ENCODE measurements at places on chromosomes 6 and 20.

GRCh38 chr6:90087106-90087833 lies 193.0 kb downstream of the GJA10 start:
- DNase-seq: no peak

- DNase-seq: no peak
Measured at GRCh38 chr20:45857882-45858216, 435 bp downstream of the ZSWIM3 start.

GRCh38 chr6:14306151-14306906 lies 188.8 kb downstream of the CD83 start:
- no peak for DNase-seq

DNA sequence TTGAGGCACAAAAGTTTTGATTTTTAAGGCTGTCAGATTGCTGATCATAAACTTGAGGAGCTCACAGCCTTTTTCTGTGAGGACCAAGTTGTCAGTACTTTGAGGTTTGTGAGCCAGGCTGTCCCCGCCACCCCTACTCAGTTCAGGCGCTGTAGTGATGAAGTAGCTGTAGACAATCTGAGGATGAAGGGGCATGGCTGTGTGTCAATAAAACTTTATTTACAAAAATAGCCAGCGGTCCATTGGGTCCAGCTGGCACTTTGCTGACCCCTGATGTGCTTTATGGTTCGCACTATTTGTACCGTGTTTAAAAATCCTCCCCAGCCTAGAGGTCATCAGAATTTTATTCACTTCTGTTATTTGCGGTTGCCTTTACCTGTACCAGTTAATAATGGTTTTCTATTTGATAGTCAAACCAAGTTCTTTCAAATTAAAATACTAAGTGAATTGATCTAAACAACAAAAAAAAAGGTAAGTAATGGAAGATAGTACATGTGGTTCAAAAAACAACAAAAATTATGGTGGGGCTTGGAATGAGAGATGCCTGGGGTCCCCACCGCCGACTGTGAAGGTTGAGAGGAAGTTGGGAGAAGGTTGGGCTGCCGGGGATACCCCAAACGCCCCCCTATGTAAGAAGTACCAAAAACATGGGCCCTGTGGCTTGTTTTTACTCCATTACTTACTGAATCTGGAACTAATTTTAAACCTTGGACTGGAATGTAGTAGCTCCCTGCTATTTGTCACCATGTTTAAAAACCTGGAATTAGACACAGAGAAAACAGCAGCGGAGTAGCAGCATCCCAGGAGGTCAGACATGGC lies 123.6 kb downstream of the SYCP2 start:
- no peak for DNase-seq

DNA sequence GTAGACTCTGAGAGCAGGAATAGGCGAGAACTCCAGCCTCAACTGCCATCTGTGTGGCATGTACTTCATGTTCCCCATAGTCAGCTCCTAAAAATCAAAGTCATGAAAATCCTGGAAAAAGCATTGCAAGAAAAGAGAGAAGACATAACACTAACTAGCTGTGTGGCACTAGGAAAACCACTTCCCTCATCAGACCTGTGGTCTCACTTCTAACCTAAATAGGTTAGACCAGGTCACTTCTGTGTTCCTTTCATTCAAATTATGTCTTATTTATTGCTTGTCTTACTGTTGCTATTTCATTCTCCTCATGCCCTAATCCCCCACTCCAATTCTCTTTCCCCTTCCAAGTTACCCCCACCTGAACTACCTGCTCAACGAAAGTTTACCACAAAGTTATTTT lies 70.2 kb downstream of the TNFRSF21 start:
- no peak for DNase-seq

GRCh38 chr6:138007014-138007472 lies 100.2 kb downstream of the PERP start:
- no peak for DNase-seq

GRCh38 chr6:88144637-88145297 lies 21.4 kb downstream of the CNR1 start:
- DNase-seq: no peak

GRCh38 chr6:36605560-36606391 lies 11.6 kb downstream of the SRSF3 start:
- no peak for DNase-seq

- DNase-seq: no peak
Measured at GRCh38 chr6:137832110-137832509, 34.9 kb upstream of the TNFAIP3 start.

DNA sequence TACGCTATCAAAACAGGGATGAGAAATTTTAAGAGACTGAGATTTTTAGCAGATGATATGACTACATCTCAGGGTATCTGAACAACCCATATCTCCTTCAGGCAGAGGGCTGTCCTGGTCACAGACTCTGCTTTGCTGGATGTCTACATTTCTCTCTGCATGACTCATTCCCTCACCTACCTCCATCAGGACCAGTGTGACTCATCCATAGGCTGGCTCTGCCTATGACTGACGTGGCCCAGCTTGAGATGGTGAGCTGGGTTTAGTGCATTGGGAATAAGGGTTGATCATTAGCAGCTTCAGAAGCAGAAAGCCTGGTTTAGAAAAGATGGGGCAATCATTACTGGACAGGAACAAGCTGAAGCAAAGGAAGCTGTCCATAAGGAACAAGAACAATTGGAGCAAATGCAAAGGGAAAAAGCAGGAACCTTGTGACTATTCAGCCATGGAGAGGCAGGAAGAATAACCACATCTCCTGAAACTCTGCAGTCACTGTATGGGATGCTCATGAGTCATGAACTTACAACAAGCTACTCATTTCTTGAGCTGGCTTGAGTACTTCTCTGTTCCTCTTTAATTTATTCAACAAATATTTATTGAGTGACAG lies 86.4 kb upstream of the CBLN4 start:
- DNase-seq: no peak

DNA sequence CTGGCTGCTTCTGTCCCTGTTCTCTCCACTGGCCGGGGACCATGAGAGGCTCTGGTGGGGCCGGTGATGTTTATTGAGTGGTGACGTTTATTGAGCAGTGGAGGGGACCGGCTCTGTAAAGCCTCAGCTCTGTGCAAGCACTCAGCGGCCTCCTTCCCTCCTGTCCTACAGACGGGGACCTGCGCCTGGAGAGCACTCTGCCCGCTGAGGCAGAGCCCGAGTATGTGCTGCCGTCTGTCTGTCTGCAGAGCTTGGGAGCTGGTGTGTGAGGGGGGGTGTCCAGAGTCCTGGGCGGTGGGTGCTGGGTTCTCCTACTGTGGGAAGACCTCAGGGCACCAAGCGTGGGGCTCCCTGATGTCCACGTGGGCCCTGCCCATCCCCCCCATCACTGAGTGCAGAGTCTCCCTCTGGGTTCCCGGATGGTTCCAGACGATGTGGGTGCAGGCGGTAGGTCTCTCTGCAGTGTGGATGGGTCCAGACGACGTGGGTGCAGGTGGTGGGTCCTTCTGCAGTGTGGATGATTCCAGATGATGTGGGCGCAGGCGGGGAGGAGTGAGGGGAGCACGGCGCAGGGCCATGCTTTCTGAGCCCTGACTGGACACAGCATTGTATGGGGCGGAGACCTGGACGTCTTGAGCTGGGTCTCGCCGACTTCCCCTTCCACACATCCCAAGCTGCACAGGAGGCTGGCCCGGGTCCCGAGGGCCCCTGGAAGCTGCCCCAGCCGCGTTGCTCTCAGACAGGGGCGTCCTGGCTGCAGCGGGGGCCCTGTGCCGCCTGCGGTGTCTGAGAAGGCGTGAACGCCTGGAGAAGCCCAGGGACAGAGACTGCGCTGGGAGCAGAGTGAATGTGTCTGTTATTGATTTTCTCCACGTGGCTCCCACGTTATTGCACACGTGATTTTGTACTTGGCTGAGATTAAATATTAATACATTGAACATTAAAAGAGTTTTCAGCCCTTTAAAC lies 14.9 kb upstream of the BHLHE23 start:
- no peak for DNase-seq

DNA sequence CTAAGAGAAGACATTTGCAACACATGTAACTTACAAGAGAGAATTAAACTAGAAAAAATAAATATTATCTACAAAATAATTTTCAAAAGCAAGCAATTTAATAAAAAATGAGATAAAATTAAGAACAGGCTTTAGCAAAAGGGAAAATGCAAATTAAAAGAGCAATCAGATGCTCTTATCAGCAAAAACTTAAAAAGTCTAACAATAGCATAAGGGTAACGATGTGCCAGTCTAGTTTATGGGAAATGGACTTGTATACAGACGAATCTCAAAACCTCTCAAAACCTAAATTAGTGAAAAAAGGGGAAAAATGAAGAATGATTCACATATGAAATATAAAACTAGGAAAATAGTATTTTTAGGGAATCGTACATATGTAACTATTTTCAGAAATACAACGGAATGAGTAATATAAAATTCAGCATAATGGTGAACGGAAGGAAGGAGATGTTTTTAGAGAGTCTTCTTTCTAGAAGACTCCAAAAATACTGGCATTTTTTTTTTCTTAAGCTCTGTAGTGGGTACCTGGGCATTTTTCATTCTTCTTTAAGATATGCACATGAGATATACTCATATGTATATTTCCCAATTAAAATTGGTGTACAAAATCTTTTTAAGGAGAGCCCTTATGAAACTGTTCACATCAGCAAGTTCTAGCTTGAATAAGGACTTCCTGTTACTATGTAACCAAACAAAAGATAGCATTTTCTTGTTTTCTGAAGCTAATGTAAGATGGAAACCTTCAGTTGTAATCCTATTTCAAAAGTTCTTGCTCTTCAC lies 927 bp upstream of the MANEA start:
- DNase-seq: no peak

GRCh38 chr20:36988494-36988966 lies 37.0 kb upstream of the SAMHD1 start:
- no peak for DNase-seq

DNA sequence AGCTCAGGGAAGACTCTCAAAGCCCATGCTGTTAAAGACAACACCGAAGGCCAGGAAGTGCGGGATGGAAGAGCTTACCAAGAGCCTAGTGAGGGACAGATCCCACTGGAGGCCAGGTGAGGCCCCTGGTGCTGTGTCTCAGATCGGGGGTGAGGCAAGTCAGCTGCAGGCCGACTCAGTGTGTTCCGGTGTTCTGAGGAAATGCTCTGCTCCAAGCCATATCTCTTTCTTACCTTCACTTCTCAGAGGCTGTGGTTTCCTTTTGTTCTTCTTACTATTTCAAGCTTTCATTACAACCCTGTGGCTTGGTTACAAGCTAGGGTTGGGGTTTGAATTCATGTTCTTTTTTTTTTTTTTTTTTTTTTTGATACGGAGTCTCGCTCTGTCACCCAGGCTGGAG lies 114.3 kb upstream of the ZFP64 start:
- no peak for DNase-seq

DNA sequence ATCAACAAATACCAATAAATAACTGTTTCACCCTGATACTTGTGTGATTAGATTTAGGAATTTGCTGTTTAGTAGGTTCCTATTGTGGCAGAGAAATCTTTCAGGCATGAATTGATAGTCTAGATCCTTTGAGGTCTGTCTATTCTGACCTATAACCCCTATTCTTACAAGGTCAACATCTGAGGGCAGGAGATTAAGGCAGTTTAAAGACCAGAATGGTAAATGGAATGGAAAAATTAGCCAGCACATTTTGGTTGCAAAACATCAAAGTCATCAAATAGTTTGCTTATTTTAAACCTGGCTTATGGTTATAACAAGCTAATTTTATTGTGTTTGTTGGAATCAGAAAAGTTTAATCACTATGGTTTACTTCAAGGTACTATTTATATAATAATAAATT lies 78.4 kb downstream of the LIN28B start:
- DNase-seq: no peak

- DNase-seq: no peak
Measured at GRCh38 chr20:31681128-31681727, 41.4 kb downstream of the BCL2L1 start.

DNA sequence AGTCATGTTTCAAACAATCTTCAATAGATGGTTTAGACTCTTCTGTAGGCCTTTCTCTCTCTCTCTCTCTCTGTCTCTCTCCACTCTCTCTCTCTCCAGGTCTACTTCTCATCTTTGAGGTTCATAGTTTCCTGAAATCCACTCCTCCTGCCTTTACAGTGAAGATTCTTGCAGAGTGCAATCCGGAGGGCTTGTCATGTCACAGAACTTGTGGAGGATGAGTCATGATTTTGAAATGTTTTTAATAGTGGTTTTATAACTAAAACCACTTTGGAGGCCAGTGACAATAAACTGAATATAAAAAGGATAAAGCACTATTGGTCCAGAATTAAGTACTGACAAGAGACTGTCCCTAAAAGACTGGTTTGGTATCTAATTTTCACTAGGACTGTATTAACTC lies 156.3 kb downstream of the KIF6 start:
- no peak for DNase-seq

- no peak for DNase-seq
Measured at GRCh38 chr20:46099491-46100287, 9.9 kb upstream of the NCOA5 start.

- no peak for DNase-seq
Measured at GRCh38 chr6:159693894-159694545, 979 bp upstream of the SOD2 start.

GRCh38 chr6:135503703-135504475 lies 6.3 kb upstream of the AHI1 start:
- DNase-seq: no peak

- no peak for DNase-seq
Measured at GRCh38 chr20:63588641-63589041, 14.6 kb upstream of the HELZ2 start.

- DNase-seq: no peak
Measured at GRCh38 chr6:63816401-63816981, 180.9 kb downstream of the PHF3 start.

DNA sequence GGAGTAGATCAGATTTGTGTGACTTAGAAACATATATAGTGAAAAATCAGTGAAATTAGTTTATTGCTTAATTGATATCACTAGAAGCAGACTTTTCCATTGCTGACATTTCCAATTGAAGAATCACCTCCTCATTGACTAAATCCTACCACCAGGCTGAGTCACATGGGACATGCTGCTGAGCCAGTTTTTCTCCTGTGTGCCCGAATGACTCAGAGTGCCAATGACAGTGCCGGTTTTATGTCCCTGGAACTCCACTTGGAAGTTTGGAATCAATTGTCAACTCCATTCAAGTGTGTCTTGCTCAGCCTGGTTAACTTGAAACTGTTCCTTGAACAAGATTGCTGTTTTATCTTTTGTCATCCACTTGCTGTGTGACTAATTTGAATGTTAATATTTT lies 316.1 kb upstream of the PRDM1 start:
- no peak for DNase-seq

- no peak for DNase-seq
Measured at GRCh38 chr6:26064619-26065257, 22.5 kb upstream of the HFE start.

- DNase-seq: no peak
Measured at GRCh38 chr6:116229287-116229913, 24.5 kb downstream of the TSPYL4 start.
